Esophagus squamous epithelium (tissue), 5 donors: ENCODE measurements at places on chromosomes 2 and 18. TPM values are rescaled to one million over a fixed set of nuclear protein-coding genes. Genes with fewer than 3 reads are reported as not detected.

The FHOD3 gene
- total RNA-seq = 3.1 TPM

The TFPI gene
- 89.6 TPM for total RNA-seq

The LYPD6 gene
- 0.76 TPM for total RNA-seq

The BAZ2B gene
- total RNA-seq = 41.6 TPM

- DNase-seq = no peak
- no peaks in the 10 kb centered on the region for H3K36me3 ChIP-seq
- no peaks in the 10 kb centered on the region for H3K4me1 ChIP-seq
- no peak overlapping the region for H3K27ac ChIP-seq
These were observed 40.1 kb upstream of the TMEM177 start for GRCh38 chr2:119638685-119639554.

DNA sequence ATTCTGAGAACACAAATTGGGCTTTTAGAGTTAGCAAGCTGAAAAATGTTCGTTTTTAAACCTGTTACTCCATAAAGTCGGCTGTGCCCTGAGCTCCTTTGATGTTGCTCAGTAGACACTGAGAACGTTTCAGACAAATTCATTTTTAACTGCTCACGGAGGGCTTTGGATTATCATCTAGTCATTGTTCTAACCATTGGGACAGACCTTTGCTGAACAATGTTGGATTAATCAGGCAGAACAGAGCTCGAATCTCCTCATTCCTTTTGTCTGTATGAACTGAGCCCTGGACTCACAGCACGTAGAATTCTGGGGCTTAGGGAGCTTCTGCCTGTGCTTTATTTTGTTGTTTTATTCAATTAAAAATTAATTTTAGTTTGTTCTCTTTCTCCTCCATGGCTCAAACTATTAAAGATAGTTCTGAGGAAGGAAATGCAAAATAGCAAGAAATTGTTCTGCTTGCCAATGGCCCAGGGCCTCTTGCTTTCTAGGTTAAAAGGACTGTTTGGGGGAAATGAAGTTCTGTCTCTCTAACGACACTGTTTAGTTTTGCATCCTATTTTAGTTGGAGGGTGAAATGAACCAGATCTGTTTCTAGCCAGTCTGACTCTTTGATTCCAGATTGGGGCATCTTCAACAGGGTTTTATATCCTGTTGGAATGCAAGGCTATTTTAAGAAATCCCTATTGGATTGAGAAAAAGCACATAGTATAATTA is 114.7 kb upstream of the CXCR4 start:
- no peak for DNase-seq
- no peak overlapping the region for H3K4me3 ChIP-seq
- no peaks in the 10 kb centered on the region for H3K27me3 ChIP-seq
- peaks cover 9% of the 10 kb centered on the region for H3K4me1 ChIP-seq

GRCh38 chr2:120310136-120310535 is 35.8 kb upstream of the INHBB start:
- H3K4me3 ChIP-seq = no peak overlapping the region
- no peaks in the 10 kb centered on the region for H3K27me3 ChIP-seq
- no peak for DNase-seq
- no peaks in the 10 kb centered on the region for H3K36me3 ChIP-seq
- no peak overlapping the region for H3K27ac ChIP-seq
- H3K4me1 ChIP-seq = peaks cover 8% of the 10 kb centered on the region

- H3K36me3 ChIP-seq = no peaks in the 10 kb centered on the region
- no peaks in the 10 kb centered on the region for H3K27me3 ChIP-seq
- no peak overlapping the region for H3K27ac ChIP-seq
- no peak overlapping the region for H3K4me3 ChIP-seq
- H3K4me1 ChIP-seq = no peaks in the 10 kb centered on the region
- no peak for DNase-seq
These were observed 156.7 kb downstream of the CPS1 start for GRCh38 chr2:210713122-210713521.

GRCh38 chr2:29114946-29115609 is at the start of gene CLIP4:
TSS of gene CLIP4 (plus strand) at chr2:29115415. CDS start at chr2:29121389, 5,974 bp downstream.
- H3K36me3 ChIP-seq = no peaks in the 10 kb centered on the region
- H3K27me3 ChIP-seq = no peaks in the 10 kb centered on the region
- peaks cover 36% of the 10 kb centered on the region for H3K4me1 ChIP-seq
- H3K4me3 ChIP-seq = peak within 1 kb of the TSS; percentile 88
- peak within 1 kb of the TSS; percentile 97 for H3K27ac ChIP-seq
- DNase-seq = no peak

- H3K27me3 ChIP-seq = no peaks in the 10 kb centered on the region
- no peak for DNase-seq
- H3K27ac ChIP-seq = no peak overlapping the region
- H3K4me1 ChIP-seq = peaks cover 6% of the 10 kb centered on the region
These were observed 11.7 kb downstream of the CXCR2 start for GRCh38 chr2:218137514-218137913.

GRCh38 chr2:120509991-120510735 is 164.2 kb downstream of the INHBB start:
- no peak overlapping the region for H3K4me3 ChIP-seq
- no peaks in the 10 kb centered on the region for H3K4me1 ChIP-seq
- H3K36me3 ChIP-seq = no peaks in the 10 kb centered on the region

- no peak for DNase-seq
- H3K4me1 ChIP-seq = no peaks in the 10 kb centered on the region
- H3K27me3 ChIP-seq = no peaks in the 10 kb centered on the region
- no peak overlapping the region for H3K4me3 ChIP-seq
These were observed 318.3 kb downstream of the MEIS1 start for GRCh38 chr2:66753257-66753656.

DNA sequence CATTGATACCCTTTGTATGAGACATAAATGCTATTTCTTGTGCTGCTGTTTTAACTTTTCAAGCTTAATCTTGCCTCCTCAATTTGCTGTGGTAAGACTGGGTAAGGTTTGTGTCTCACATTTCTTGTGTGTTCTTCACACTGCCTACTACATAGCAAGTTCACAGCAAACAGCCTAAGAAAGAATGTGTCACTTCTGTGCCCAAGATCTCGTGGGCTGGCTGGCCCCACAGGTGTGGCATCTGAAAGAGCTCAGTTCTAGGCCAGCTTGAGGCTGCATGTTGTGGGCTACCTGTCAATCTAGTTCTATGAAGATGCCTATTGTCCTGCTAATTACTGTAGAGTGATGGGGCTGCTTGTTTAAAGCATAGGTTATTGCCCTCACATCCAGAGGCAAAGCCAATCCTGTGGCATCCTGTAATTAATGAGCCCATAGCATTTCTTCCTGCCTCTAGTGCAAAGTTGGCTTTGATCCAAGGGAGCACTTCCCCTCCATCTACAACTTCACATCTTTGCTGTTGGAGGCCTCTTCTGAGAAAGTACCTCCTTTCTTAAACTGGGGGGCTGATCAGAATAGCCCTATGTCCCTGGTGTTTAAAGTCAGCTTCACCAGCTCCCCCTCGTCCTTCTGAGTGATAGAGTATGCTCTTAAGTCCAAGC is 40.9 kb upstream of the ASPRV1 start:
- H3K4me1 ChIP-seq = no peaks in the 10 kb centered on the region
- H3K36me3 ChIP-seq = no peaks in the 10 kb centered on the region
- peak overlapping the region; percentile 64 for H3K27ac ChIP-seq
- no peak overlapping the region for H3K4me3 ChIP-seq
- H3K27me3 ChIP-seq = no peaks in the 10 kb centered on the region

DNA sequence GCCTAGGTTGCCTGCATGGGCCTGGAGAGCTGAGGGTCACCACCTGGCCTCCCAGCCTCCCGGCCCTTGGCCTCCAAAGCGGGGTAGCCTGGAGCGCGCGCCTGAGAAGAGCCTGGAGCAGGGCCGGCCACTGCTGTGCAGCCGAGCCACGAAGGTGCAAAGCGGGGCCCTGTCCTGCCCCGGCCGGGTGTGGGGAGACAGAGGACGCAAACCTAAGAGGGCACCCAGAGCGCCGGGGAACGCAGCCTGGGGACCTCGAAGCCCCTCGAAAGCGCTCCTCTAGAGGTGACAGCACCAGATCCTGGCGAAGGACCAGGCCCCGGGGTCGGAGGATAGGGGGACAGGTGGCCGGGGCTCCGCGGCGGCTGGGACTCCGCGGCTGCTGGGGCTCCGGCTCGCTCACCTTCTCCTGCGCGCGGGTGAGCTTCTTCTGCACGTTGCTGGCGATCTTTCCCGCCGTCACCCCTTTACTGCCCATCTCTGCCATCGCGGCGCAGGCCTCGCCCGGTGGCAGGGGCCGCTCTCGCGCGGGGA is 430 bp downstream of the BIN1 start:
- peak overlapping the region; percentile 85 for H3K27ac ChIP-seq
- H3K36me3 ChIP-seq = no peaks in the 10 kb centered on the region
- H3K27me3 ChIP-seq = peaks cover 14% of the 10 kb centered on the region
- peak overlapping the region; percentile 91 for H3K4me3 ChIP-seq

GRCh38 chr2:120919216-120919615 is 183.5 kb downstream of the GLI2 start:
- DNase-seq = no peak
- H3K36me3 ChIP-seq = no peaks in the 10 kb centered on the region
- peaks cover 18% of the 10 kb centered on the region for H3K4me1 ChIP-seq
- no peak overlapping the region for H3K4me3 ChIP-seq
- no peak overlapping the region for H3K27ac ChIP-seq

DNA sequence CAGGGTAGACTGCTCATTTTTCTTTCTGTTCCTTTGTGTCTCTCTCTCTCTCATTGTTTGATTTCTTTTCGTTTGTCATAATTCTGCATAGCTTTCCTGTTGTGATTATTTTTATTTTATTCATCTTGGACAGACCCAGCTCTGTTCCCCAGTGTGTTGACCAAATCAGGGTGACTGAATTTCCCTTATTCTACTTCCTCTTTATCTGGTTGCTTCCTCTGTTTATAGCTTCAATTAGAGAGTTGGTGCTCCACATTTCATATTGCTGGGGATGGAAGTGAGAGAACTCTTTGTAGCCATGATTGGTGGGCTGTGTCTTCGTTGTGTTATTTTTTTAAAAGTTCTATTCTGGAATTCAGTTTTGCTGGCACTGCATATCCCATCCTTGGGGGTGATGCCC is 19.1 kb downstream of the PROKR1 start:
- no peaks in the 10 kb centered on the region for H3K4me1 ChIP-seq
- no peak for DNase-seq
- H3K36me3 ChIP-seq = no peaks in the 10 kb centered on the region
- H3K27ac ChIP-seq = no peak overlapping the region
- no peaks in the 10 kb centered on the region for H3K27me3 ChIP-seq

DNA sequence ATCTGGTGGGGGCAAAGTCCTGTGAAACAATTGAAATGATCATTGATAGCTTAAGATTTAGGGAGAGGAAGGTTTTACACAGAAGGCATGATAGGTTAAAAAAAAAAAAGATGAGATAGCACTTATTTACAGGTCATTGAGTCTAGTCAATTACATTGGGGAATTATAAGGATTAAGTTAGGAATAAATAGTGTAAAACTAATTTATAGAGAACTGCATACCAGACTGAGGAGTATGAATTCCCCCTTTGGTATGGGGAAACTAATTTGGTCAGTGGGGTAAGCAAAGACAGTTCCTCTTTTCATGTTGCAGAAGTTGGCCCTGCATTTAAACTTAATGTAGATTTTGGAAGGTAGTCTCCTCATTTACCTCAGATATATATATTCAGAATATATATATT is 10.8 kb downstream of the GLS start:
- H3K27ac ChIP-seq = no peak overlapping the region
- H3K4me3 ChIP-seq = no peak overlapping the region
- H3K27me3 ChIP-seq = no peaks in the 10 kb centered on the region
- peaks cover 19% of the 10 kb centered on the region for H3K4me1 ChIP-seq
- no peak for DNase-seq
- H3K36me3 ChIP-seq = peaks cover 11% of the 10 kb centered on the region

- H3K36me3 ChIP-seq = no peaks in the 10 kb centered on the region
- no peaks in the 10 kb centered on the region for H3K4me1 ChIP-seq
- H3K27me3 ChIP-seq = no peaks in the 10 kb centered on the region
- H3K27ac ChIP-seq = no peak overlapping the region
- no peak for DNase-seq
These were observed 5.9 kb downstream of the SERPINB11 start for GRCh38 chr18:63708650-63709049.

DNA sequence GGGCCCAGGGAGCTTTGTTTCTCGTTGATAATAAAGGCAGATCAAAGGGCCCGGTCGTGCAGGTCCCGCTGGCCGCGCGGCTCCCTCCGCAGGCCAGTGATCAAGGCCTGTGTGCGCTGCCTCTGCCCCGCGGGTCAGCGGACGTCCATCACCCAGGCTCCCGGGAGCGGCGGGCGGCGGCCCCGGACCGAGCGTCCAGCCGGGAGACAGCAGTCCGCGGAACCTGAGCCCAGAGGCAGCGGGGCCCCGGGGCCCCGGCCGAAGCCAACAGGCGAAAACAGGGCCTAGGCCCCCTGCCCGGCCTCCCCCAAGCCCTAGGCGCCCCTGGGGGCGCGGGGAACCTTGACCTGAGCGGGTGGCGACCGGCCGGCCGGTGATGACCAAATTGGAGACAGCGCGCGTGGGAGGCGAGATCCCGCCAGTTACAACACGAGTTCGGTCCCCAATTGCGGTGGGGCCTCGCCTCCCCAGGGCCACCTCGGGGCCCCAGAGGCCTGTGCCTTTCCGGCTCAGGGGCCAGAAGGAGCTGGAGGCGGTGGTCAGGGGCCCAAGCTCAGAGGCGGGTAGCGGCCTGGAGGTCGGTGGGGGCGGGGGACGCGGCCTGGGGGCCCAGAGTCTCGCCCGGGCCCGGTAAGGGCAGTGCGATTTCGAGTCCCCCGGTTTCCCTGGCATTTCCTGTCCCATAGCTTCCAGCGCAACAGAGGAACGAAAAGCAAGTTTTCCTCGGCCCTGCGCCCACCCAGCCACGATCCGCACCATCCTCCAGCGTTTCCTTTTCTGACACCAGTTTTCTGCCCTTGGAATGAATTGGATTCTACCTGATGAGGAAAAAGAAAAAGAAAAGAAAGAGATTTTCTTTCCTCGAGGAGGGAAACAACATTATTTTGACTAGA is 5.9 kb downstream of the SP9 start:
- H3K36me3 ChIP-seq = no peaks in the 10 kb centered on the region
- DNase-seq = no peak
- H3K4me1 ChIP-seq = peaks cover 79% of the 10 kb centered on the region
- H3K27ac ChIP-seq = no peak overlapping the region
- peaks cover 74% of the 10 kb centered on the region for H3K27me3 ChIP-seq
